Activated gamma-delta T cell treated with Interleukin-2 at 50 U/mL for 16 hours (primary cell): ENCODE measurements at places on chromosomes 3 and 15.

- no peak for DNase-seq
Observed at GRCh38 chr3:9206287-9206686, 43.2 kb downstream of the SRGAP3 start.

GRCh38 chr3:50644561-50644960, 27.6 kb downstream of the MAPKAPK3 start:
- DNase-seq: no peak

- no peak for DNase-seq
Observed at GRCh38 chr3:11944052-11944673, 60.0 kb upstream of the SYN2 start.

- DNase-seq: no peak
Observed at GRCh38 chr15:43998607-43999006, 171.8 kb downstream of the WDR76 start.

- no peak for DNase-seq
Observed at GRCh38 chr3:32684029-32684799, 774 bp upstream of the CNOT10 start.
